Fibroblast of the conjunctiva (primary cell): ENCODE measurements at places on chromosomes 1 and 21.

- DNase-seq = no peak
Observed at GRCh38 chr1:225555821-225556220, 97.1 kb downstream of the ENAH start.

GRCh38 chr21:31911138-31911907, 38.5 kb downstream of the HUNK start:
- DNase-seq = no peak

- no peak for DNase-seq
Observed at GRCh38 chr1:86939406-86939805, 25.0 kb downstream of the HS2ST1 start.

DNA sequence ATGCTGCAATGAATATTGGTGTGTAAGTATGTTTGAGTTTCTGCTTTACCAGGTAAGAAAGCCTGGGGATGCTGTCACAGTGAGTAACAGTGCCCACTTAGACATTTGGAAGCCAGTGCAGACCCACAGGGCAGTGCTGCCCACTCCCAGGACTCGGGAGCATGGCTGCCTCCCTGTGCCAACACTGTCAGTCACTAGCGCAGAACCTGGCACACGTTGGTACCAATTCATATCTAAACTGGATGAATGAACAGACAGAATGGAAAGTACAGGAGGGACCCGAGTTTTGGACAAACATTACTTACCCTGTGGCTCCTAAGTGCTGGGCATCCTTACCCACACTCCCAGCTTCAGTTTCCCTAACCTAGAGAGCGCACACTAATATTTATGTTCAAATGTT, 1.6 kb upstream of the EVA1C start:
- DNase-seq = no peak

DNA sequence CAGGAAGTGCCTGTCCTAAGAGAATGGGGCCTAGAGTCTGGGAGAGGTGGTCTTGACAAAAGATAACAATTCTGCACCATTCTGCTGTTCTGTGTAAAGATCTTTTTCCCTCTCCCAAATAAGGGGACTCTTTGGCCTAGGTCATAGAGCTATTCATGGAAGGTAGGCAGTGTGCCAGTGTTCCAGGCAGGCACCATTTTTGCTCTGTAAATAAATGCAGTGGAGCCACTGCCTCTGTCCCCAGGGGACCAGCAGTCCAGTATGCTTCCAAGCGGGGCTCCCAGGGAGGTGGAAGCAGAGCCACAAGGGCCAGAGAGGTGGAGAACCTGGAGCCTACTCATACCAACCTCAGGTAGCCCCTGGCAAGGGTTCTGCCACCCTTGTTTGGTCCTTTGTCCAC, 25.9 kb downstream of the KCNA2 start:
- no peak for DNase-seq

DNA sequence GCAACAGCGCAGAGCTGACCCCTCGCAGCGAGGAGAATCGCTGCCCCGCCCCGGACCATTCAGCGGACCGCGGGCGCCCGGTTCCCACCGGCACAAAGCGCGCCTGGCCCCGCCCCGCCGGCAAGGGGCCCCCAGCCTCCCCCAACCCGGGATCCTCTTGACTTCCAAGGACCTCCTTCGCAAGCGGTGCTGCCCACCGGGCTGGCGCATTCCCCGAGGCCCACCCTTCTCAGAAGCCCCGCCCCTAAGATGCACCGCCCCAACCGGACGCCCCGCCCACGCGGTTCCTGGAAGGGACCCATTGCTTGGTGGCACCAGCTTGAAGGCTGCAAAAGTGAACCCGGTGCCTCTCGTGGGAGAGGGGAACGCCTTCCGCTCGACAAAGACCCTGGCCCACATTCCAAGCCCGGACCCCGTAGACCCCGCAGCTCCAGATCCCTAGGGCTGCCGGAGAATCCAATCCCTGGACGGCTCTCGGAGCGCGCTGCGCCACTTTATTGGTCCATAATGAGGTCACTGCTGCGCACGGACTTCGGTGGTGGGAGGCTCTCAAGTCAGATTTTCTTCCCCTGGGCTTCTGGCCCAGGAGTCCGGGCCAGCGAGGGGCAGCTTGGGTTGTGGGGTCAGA, 2.0 kb downstream of the HES3 start:
- DNase-seq = no peak

GRCh38 chr1:65174585-65174984, 26.6 kb downstream of the AK4 start:
- peak; percentile 92 for DNase-seq

DNA sequence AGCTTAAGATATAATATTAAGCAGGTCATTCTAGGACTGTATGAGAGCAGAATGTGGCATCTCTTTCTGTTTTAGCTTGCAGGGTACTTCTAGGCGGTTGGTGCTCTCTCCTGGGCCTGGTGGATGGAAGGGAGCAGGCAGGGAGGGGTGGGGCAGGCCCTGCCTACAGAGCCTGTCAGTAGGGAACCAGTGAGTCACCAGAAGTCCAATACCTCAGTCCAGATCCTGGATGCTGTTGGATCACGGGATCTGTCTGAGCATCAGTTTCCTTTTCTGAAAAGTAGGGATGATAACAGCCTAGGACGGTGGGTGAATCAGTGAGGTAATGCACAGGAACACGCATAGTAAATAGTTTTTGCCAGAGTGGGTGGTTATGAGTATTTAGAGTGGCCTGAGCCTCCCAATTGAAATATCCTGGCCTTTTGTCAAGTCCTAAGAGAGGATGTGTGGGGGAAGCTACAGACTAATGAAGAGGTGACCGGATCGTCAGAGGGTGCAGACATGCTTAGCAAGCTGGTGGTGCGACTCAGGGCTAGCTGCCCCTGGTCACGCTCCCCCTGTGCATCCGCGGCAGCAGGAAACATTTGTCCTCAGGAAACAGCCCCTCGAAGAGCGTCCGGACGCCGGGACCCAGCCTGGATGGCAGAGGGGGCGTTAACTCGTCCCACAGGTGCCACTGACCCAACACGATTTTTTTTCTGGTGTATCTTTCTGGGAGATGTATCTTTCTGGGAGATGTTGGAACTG, 23.9 kb downstream of the NAV1 start:
- peak; percentile 71 for DNase-seq

DNA sequence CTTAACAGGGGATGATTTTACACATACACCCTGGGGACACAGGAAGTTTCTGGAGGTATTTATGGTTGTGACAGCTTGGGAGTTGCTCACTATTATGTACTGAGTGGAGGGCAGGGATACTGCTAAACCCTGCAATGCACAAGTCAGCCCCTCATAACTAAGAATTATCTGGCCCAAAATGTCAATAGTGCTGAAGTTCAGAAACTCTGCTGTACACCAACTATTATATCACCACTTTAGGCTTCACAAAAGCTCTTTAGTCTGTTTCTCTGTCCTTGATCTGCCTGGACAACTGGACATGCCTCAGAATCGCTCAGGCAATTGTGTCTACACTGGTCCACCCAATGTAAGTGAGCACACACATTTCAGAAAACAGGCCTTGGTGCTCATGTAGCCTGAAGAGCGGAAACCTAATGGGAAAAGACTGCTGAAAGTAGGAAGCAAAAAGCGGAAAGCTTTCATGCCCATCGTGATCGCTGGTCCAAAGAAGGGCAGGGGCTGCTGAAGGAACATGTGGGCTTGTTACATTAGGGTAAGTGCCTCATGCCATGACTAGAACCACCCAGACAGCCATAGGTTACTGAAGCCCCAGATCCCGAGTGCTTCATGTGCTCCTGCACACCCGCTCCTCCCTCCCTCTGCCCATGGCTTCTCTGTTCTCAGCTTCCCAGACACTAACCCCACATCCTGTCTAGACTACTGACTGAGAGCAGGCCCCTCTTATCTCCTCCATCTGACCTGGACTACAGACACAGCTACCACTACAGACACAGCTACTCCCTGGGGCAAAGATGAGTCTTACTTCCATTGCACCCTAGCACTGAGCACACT, 73.5 kb downstream of the LRIG2 start:
- no peak for DNase-seq

DNA sequence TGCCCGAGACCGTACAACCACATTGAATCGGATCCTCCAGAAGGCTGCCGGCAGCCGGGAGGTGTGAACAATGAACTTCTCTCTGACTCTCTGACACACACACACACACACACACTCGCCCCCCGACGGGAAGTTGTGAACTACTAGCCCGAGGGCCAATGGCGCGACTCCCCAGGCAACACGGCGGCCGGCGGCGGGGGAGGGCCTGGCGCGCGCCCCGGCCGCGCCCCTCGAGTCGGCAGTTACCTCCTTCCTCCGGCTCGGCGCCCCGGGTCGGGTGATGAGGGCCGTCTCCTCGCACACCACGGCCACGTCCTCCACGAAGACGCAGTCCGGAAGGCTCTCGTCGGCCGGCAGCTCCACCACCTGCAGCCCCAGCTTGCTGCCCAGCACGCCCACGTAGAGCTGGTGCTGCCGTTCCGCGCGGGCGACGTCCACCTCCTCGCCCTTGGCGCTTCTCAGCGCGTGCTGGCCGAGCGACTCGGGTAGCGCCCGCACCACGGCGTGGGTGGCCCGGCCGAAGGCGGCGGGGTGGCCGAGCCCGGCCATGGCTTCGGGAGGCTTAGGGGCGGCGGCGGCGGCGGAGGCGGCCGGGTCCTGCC, 361 bp downstream of the DDAH1 start:
- DNase-seq = peak; percentile 37

DNA sequence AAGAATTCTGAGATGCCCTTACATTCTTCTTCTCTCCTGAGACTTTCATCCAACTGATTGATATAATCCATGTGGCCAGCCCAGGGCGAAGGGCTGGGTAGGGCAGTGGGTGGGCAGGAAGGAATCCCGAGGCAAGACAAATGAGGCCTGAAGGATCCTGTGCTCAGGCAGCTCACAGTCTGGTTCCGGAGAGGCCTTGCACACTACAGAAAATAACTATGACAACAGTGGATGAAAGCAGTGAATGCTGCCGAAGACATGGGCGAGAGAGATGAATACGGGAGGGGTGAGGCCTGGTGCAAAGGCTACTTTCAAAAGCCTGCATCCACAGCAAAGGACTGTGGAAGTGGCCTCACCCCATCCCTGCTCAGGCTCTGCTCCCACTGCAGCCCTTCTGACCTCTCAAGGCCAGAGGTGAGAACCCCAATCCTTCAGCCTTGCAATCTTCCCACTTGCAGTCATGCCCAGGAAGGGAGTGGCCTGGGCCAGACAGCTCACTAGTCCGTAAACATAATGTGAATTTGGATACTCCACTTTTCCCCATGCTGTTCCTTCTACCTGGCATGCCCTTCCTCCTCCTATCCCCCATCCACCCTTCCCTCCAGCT, 183.7 kb upstream of the EDN2 start:
- no peak for DNase-seq

DNA sequence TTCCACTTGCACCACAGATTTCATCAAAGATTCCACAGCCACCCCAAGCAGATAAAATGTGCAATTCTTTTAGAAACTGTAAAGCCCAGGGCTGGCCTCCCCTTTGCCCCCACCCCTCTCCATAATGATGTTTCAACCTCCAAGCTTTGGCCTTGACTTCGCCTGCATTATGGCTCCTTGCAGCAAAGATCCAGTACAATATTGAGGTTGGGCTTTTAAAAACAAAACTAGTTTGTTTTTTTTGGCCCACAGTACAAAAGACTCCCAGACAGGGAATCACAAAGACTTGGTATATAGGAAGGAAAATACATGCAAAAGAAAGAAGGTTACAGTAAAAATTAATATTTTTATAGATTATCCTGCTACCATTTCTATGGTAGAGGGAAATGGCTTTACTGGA, 356.5 kb upstream of the PTBP2 start:
- no peak for DNase-seq

- no peak for DNase-seq
Observed at GRCh38 chr1:175530622-175531375, 212.6 kb downstream of the TNR start.

- DNase-seq = no peak
Observed at GRCh38 chr1:172607145-172607544, 51.8 kb upstream of the FASLG start.

DNA sequence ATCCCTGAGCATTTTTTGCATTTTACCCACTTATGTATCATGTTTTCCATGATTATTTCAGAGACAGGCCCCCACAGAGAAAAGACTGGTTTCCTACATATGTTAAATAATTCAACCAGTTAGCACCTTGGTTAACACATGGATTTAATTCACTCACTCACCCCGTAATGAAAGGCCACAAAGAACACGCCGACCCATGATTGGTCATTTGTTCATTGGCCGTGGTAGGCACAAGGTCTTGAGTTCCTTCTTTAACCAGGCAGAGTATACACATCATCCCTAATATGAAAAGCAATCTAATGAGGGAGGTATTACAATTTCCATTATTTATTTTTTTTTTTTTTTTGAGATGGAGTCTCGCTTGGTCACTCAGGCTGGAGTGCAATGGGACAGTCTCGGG, 50.6 kb downstream of the RPS6KA1 start:
- DNase-seq = no peak

DNA sequence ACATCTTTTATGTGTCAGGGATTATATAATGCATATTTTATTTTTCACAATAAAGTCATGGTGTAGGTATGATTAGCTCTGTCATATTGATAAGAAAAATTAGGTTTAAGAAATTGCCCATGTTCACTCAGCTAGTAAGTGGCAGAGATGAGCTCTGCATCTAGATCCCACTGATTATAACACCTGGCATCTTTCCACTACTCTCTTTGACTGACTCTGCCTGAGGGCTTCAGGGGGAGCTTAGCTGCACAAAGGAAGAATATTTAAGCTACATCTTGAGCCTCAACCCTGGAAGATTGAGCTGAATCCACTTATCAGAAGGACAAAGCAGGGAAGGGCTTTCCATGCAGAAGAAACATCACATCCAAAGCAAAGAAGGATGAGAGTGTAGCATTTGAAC, 190.4 kb downstream of the MIS18A start:
- DNase-seq = no peak

- DNase-seq = no peak
Observed at GRCh38 chr1:236103059-236103458, 38.2 kb upstream of the NID1 start.

DNA sequence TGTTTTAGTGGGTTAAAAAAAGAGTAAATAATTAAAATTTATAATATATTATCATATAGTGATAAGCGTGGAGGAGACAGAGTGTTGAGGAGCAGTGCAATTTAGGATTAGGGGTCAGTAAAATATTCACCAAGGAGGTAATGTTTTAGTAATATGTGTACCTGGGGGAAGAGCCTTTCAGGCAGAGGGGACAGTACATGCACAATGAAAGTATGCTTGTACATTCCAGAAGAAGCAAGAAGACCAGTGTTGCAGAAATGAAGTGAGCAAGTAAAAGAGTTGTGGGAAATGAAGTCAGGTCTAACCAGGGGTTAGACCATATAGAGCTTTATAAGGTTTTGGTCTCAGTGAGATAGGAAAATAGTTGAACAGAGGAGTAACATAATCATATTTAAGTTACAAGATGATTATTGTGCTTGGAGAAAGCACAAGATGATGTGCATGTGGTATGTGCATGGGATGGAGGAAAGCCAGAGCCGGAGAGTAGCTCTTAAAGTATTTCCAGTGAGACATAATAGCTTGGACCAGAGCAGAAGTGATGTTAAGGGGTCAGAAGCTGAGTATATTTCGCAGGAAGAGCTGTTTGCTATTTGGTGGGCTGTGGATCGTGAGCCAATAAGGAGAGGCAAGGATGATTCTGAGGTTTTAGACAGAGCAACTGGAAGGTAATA, 44.8 kb downstream of the SNX7 start:
- no peak for DNase-seq
